ENCODE measurements at places on chromosomes 7 and 10.

GRCh38 chr7:102170393-102170970 is 116.2 kb upstream of the SH2B2 start:
- no peak for DNase-seq

DNA sequence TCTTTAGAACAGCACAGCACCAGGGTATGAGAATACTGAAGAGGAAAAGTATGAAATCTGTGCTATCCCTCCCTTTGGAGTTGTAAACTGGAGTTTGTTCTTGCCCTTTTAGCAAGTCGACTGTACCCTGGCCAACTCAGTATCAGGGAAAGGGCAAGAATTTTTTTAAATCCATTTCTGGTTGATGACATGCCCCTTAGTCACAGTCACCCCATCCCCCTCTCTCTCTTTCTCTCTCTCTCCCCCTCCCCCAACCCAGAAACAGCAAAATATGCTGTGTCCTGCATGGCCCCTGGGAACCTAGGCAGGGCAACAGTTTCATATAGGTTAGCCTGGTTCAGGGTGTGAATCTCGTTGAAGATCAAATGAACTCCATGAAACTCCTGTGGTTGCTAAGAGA is 177.7 kb upstream of the ADO start:
- DNase-seq, result no peak

- DNase-seq, result no peak
Measured at GRCh38 chr7:98357751-98358161, 43.1 kb downstream of the BAIAP2L1 start.

GRCh38 chr7:143005632-143006260 is 21.2 kb downstream of the OR9A2 start:
- no peak for DNase-seq

GRCh38 chr10:33087152-33087551 is 129.1 kb upstream of the ITGB1 start:
- DNase-seq, result no peak

DNA sequence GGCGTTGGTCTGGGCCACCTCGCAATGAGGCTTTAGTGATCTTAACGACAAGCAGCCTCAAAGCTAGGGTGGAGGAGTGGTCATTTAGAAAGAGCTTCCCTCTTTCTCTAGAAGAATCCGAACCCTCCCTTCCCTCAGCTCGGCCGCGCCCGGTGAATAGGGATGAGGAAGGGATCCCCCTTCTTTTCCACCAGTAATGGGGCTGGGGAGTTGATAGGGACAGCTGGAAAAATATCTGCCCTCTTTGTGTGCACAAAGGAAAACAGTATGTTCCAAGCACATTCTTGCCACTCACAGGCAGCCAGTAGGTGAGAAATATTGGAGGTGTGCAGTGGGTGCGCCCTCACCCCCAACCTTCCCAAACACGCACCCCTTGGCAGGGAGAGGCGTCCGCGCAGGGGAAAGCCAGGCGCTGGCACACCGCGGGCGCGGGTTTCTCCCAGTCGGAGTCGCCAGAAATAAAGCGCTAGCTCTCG is 6.5 kb downstream of the DLX5 start:
- no peak for DNase-seq

Data from NCI-H1694 treated with DMSO at 0.1 percent for 48 hours (cell line).